ENCODE measurements at places on chromosomes 5 and 9. TPM values are rescaled to one million over a fixed set of nuclear protein-coding genes. Genes with fewer than 3 reads are reported as not detected.

Gene ANKRD31
- 1.5 TPM for total RNA-seq

Gene THBS4
- 1.3 TPM for total RNA-seq

Gene SLIT3
- total RNA-seq: not detected

Gene TOPORS
- 13.8 TPM for total RNA-seq

Gene TUSC1
- total RNA-seq: 5.1 TPM

Gene PCDHB13
- 0.86 TPM for total RNA-seq

Gene SH3PXD2B
- total RNA-seq: 25.6 TPM

Gene PAEP
- not detected for total RNA-seq

Gene ODF2
- 33.6 TPM for total RNA-seq

Gene MZB1
- total RNA-seq: 0.24 TPM

Gene PHF24
- total RNA-seq: not detected
